ENCODE measurements at places on chromosomes 3 and 15.

GRCh38 chr3:194787650-194788049 lies 102.0 kb downstream of the FAM43A start:
- no peak for DNase-seq

GRCh38 chr3:197559651-197560050 lies 3.9 kb upstream of the BDH1 start:
- DNase-seq, result no peak

DNA sequence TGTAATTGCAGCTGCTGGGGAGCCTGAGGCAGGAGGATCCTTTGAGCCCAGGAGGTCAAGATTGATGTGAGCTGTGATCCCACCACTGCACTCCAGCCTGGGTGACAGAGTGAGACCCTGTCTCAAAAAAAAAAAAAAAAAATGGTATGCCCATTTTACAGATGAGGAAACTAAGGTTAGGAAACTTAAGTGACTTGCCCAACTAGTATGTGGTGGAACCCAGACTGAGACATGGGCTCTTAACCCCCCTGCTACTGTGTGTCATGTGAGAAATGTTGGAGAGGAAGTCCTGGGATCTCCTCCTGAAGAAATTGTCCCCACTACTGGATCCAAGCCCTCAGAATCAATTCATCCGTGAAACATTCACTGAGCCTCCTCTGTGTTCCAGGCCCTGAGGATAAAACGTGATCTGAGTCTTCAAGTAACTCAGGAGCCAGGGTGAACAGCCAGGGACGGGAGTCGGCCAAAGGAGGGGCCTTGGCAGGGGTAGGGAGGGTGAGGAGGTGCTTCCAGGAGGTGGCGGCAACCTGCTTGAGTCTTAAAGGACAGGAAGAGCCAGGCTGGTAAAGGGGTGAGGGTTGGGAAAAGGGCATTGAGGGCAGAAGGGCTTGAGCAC lies 19.6 kb upstream of the RNU6-1 start:
- no peak for DNase-seq

DNA sequence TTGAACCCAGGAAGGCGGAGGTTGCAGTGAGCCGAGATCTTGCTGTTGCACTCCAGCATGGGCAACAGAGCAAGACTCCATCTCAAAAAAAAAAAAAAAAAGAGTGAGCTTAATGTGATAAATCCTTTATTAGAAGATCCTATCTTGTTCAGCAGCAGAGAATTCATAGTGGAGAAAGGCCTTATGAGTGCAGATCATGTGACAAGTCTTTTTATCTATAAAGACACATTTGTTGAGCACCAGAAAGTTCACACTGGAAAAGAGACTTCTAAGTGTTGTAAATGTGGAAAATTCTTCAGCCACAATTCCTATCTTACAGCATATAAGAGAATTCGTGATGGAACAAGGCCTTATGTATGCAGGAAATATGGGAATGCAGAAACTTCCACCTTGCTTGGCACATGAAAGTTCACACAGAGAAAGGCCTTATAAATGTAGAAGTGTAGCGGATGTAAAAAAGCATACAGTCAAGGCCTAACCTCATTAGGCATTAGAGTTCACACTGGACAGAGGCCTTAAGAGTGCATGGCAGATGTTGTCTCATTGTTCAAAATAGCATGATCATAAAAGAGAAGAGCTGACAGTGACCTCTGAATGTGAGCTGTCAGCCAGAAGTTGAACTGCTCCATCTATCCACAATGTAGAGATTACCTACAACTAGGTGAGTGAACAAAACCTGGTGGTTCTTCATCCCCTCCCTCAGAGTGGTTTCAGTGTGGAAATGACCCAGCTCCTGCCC lies 16.7 kb downstream of the ADAM10 start:
- DNase-seq, result no peak

DNA sequence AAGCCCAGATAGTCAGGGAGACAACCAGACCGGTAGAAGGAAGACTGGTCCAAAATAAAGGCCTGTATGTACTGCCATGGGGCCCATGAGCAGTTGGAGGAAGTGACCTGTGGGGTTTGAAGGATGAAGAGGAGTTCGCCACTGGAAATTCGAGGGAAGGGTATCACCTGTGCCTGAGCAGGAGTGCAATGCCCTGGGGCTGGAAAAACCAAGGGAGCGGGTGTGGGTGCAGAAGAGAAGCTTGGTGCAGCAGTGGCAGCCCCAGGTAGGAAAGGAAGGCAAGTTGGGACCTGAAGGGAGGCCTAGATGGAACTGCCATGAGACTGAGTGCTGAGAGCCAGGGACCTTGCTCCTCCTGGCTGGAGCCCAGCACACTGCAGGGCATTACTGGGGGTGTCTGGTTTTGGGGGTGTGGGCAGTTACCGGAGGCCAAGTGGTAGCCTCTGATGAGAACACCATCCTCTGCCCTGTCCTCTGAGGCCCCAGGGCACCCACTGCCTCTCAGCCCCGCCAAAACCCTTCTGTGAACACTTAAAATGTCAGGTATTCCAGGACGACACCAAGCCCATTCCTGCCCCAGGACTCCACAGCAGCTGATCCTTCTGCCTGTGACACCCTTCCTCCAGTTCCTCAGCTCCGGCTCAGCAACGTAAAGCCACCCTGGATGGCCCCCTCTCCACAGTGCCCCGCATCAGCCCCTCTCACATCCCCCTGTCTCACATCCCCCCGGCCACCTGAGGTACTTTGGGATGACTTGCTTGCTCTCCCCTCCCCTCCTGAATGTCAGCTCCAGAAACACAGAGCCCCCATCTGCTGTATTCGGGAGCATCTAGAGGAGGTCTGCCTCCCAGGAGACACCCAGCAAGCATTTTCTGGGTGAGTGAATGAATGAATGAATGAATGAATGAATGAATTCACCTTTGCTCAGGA lies 42.9 kb downstream of the WNT7A start:
- DNase-seq, result no peak

DNA sequence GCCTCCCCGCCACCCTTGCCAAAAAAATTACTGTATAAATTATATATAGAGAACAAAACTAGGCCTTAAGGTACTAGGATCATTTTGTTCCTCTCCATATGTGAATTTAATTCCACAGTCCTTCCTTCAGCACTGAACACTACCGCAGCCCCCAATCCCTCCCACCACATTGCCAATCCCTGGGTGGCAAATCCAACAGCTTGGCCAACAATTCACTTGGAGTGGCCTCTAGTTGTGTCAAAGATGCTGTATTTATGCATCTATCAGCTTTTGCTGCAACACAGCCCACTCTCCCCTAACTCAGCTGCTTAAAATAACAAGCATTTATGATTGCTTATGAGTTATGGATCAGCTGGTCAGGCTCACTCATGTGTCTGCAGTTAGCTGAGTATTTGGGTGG lies 18.6 kb downstream of the GPD1L start:
- DNase-seq, result no peak

DNA sequence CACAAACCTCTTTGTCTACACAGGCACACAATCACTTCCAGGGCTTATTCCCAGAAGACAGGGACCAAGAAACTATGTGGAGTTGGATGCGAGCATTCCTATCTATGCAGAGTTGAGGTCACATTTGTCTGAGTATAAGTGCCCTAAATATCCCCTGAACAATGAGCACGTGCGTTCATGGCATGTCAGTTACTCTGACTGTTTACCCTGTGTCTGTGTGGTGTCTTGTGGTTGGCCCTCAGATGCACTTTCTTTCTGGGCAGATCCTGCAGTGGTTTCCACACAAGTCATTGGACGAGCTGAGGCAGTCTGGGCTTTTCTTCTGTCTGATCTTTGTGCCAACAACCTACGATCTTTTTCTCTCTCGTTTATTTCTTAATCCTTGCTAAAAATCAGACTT lies 134.5 kb downstream of the FBN1 start:
- peak; percentile 68 for DNase-seq

- DNase-seq, result no peak
Measured at GRCh38 chr15:91854639-91854990, 1.1 kb downstream of the SLCO3A1 start.

DNA sequence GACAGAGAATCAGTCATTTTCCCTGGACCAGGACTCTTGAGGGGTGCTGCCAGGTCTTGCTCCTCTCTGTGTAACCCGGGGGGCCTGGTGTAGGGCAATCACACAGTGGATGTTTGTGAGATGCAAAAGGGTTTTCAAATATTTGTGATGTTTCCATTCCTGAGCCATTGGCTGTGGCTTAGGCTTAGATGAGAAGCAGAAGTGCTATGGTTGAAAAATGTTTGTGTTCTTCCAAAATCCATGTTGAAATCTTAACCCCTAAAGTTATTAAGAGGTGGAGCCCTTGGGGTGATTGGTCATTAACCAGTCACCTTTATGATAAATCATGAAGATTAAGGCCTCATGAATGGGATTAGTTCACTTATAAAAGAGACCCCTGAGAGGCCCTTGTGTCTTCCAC lies 36.5 kb downstream of the CORO2B start:
- no peak for DNase-seq

- no peak for DNase-seq
Measured at GRCh38 chr3:158751316-158751715, 19.1 kb upstream of the RARRES1 start.

- no peak for DNase-seq
Measured at GRCh38 chr3:188915127-188915526, 256.6 kb upstream of the TPRG1 start.

GRCh38 chr3:37032961-37033360 lies 39.6 kb downstream of the MLH1 start:
- peak; percentile 78 for DNase-seq

GRCh38 chr3:114362815-114363214 lies 69.0 kb downstream of the TIGIT start:
- DNase-seq, result no peak

DNA sequence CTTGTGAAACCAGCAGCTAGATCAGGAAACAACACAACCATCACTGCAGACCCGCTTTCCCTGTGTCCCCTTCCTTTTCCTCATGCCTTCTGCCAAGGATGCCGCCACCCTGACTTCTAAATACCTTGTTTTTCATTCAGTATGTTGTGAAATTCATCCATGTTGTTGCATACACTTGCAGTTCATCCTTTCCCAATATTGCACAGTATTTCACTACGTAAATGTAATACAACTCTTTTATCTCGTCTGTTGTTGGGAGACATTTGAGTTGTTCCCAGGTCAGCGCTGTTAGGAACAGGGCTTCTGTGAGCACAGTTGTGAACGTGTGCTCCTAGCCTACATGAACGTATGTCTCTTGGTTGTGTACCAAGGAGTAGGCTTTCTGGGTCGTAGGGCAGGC lies 24.2 kb downstream of the TLNRD1 start:
- no peak for DNase-seq

- no peak for DNase-seq
Measured at GRCh38 chr3:194379651-194380050, 10.1 kb upstream of the LRRC15 start.

- DNase-seq, result no peak
Measured at GRCh38 chr15:92839696-92840095, 60.4 kb upstream of the CHD2 start.

GRCh38 chr3:44712455-44713075 lies at the start of gene ZNF502:
ZNF502 (plus strand) TSS chr3:44712660; CDS start chr3:44720262, 7,602 bp downstream.
- peak; percentile 93 for DNase-seq

DNA sequence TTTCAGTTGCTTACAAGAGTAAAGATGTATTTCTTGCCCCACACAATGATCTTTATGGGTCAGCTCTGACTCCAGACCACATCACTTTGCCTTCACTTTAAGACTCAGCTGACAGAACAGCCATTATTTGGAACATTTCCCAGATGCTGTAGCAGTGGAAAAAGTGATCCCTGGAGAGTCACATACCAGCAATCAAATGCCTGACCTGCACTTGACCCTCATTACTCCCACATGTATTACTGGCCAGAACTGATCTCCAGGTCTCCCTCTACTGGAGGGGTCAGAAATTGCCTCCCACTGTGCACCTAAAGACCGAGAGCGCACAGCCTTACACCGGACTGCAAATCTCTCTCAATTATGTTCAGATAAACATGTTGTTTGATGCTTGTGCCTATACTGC lies 88.6 kb upstream of the ZNF385D start:
- DNase-seq, result no peak

- no peak for DNase-seq
Measured at GRCh38 chr15:46242935-46243334, 608.1 kb downstream of the SQOR start.

DNA sequence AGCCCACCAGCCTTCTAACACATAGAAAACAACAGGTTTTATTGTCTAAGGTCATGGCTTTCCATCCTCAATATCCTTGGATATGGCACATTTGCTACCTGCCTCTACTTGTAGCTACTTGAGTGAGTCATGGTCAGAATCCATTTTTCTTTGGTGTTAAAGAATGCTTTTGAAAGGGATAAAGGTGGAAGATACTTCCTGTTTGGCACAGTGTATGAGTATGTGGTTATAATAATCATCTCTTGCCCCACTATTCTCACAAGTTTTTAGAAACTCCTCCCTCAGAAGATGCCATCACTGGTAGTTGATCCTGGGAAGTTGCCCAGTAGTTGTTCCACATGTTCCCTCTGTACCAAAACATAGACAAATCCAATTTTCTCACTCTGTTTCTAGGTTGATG lies 508.6 kb upstream of the IL12A start:
- DNase-seq, result no peak

GRCh38 chr15:90264671-90265070 lies 801 bp upstream of the NGRN start:
- no peak for DNase-seq

- peak; percentile 91 for DNase-seq
Measured at GRCh38 chr3:20041197-20041780, 1.0 kb downstream of the KAT2B start.

GRCh38 chr15:66946578-66947164 lies 118.7 kb upstream of the SMAD3 start:
- peak; percentile 75 for DNase-seq

- no peak for DNase-seq
Measured at GRCh38 chr3:127728417-127729015, 55.8 kb downstream of the ABTB1 start.

- no peak for DNase-seq
Measured at GRCh38 chr15:29887721-29888120, 65.5 kb upstream of the TJP1 start.

Data from sigmoid colon (tissue), 7 donors.